ENCODE measurements at places on chromosomes 2 and 18. TPM values are rescaled to one million over a fixed set of nuclear protein-coding genes. Genes with fewer than 3 reads are reported as not detected.

DNA sequence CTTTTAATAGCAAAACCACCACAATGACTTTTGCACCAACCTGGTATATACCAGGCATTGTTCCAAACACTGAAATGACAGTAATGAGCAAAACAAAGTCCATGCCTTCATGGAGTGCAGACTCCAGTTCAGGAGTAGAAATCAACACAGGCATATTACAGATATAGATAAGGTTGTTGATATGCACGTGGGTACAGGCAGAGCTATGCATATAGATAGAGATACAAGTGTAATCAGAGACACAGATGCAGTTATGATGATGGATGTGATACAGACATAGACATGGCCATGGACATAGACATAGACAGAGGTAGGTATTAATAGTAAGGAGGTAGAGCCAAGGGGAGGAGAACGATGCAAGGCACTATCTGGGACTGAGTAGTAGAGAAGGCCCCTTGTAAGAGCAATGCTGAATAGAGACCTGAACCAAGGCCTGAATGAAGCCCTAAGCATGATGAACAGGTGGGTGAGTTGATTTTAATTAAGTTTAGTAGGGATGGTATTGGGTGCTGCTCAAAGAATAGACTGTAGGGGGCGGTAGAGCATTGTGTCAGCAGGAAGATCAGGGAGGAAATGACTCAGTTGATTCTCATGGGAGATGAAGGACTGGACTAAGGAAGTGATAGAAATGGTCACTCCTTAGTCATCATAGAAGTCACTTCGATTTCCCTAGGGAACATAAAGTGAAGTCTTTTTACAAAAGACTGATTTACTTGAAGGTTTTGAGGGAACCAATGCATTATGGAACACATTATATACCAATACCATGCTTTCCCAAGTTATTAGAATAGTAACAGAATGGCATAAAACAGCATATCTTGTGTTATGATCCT, 39.4 kb downstream of the CMPK2 start:
- no peak for DNase-seq

DNA sequence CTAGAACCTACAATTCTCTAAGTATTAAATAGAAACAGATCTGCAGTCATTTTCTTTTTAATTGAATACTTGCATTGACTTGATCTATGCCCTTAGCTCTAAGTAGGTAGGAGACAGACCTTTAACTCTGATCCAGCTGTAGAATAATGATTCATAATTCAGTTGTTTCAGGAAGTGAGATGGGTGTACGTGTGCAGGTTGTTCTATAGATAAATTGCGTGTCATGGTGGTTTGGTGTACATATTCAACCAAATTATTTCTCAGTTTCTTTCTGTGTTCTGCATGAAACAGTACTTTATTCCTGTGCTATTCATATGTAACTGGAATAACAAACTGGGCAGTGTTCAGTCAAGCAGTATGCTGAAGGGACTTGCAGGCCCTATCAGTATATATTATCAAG, 34.3 kb upstream of the CD226 start:
- no peak for DNase-seq

GRCh38 chr2:141125432-141125831, 1005.4 kb downstream of the LRP1B start:
- no peak for DNase-seq

Gene REG3A
- not detected for total RNA-seq

- no peak for DNase-seq
Measured at GRCh38 chr18:41119031-41119430, 836.0 kb upstream of the PIK3C3 start.

Data from glutamatergic neuron (in vitro differentiated cells).